Stimulated activated CD4-positive, alpha-beta T cell treated with anti-CD3 and anti-CD28 coated beads, Interleukin-1b, Interleukin-23, amount 100 ng/mL, for 1 hour (primary cell): ENCODE measurements at places on chromosomes 4 and X.

DNA sequence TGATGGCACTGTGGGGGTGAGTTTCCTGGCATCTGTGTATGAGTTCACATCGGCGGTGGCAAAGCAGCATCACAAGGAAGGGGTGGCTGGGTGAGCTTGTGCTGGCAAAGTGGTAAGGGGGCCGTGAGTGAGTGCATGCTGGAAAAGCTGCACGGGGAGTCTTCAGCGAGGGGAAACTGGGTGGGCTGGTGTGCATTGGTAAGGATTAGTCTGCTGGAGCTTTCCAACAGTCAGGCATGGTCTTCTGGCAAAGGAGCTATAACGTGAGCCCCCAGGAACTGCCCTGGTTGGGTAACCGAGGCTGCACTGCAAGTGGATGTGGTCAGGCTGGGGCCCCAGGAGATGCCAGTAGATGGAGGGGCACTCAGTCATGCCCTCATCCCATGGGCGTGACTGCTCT is 30.7 kb downstream of the ADAM29 start:
- no peak for DNase-seq

- no peak for DNase-seq
Measured at GRCh38 chr4:48047421-48047844, 30.9 kb downstream of the NIPAL1 start.

GRCh38 chr4:174111422-174111821 is 172.0 kb downstream of the FBXO8 start:
- DNase-seq, result no peak

DNA sequence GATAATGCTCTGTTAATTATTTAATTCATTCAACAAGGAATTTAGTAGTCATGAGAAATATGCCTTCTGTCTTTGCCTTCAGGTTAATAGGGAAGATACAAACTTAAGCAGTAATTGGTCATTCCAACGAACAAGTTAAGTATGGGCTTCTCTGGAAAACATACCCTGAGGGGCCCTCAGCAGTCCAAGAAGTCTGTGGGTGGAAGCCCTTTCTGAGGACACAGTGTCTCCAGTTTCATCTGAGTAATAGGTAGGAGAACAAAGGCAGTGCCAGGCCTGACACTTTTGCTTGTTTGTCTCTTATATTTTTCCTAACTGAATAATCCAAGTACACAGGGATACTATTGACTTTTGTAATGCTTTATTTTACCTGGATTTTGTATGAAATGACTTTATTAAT is 262.5 kb downstream of the FBXW7 start:
- no peak for DNase-seq
